ENCODE measurements at places on chromosomes 1 and 21.

- no peak for DNase-seq
Observed at GRCh38 chr1:236120721-236121153, 21.6 kb upstream of the GPR137B start.

- no peak for DNase-seq
Observed at GRCh38 chr1:36486093-36486438, 3.4 kb upstream of the CSF3R start.

GRCh38 chr1:42679364-42679983 is 2.7 kb upstream of the YBX1 start:
- DNase-seq = no peak

DNA sequence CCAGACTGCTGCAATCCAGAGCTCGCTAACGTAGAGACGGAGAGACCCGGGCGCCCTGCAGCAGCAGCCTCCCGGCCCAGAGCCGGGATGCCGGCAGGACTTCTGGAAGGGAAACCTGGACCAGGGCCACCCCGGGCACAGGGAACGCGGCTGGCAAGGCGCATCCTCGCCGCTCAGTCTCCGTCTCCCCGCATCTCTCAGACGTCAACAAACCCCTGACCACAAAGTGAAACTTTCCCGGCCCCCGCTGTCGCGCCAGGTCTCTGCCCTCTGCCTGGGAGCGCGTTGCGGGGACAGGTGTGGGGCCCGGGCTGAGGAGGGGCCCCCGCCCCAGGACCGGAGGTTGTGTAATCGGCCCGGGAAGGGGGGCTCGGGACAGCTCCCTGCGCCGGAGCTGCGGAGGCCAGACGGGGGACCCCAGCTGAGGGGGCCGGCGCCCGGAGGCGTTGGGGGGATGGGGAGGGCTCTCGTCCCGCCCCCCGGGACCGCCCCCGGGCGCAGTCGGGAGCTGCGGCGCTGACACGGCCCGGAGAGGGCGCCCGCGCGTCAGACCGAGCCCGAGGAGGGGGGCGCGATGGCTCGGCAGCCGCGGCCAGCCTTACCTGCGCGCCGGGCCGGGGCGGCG is 116.6 kb upstream of the HIVEP3 start:
- no peak for DNase-seq

GRCh38 chr1:50148142-50148923 is 39.6 kb downstream of the ELAVL4 start:
- no peak for DNase-seq

- no peak for DNase-seq
Observed at GRCh38 chr1:50699795-50700194, 260.3 kb downstream of the FAF1 start.

DNA sequence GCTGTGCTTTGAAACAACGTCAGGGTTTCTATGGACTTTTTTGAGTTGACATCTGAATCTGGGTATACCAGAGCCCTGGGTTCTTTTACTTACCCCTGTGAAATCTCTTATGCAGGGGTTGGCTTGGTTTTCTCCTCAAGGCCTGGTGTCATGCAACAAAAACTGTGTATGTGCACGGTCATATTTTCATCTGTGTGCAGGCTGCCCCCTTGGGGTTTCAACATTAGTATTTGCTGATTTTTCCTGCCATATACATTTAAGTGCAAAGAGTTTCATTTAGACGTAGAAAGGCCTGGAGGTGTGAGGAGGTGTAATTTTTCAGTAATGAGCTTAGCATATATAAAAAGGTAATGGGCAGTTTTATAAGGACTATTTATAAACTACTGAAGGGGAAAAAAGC is 22.0 kb upstream of the ZBTB18 start:
- DNase-seq = no peak

DNA sequence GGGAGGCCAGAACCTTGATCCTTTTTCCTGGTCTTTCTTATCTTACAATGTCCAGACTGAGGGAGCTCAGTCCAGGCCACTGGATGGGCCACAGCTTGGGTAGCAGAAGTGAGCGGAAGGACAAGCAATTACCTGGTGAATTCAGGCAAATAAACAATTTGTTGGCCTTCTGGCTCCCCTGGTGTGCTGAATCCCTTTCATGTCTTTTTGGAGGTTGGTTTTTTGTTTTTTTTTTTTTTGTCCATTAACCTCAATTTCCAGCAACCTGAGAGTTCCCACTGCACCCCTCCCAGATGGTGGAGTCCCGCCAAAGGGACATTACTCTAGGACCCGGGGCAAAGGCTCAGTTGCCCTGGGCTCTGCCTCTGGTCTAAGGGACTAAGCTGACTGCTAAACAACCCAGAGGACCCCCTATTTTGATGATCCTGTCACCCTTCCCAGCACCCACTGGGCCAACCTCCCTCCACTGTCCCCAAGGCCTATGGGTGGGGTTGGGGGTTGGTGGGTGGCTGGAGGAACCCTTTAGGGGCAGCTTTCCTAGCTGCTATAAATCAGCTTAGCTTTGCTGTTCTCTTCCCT is 85.5 kb downstream of the KCND3 start:
- DNase-seq = no peak

GRCh38 chr21:44052071-44052829 is 40.1 kb downstream of the TRAPPC10 start:
- no peak for DNase-seq

DNA sequence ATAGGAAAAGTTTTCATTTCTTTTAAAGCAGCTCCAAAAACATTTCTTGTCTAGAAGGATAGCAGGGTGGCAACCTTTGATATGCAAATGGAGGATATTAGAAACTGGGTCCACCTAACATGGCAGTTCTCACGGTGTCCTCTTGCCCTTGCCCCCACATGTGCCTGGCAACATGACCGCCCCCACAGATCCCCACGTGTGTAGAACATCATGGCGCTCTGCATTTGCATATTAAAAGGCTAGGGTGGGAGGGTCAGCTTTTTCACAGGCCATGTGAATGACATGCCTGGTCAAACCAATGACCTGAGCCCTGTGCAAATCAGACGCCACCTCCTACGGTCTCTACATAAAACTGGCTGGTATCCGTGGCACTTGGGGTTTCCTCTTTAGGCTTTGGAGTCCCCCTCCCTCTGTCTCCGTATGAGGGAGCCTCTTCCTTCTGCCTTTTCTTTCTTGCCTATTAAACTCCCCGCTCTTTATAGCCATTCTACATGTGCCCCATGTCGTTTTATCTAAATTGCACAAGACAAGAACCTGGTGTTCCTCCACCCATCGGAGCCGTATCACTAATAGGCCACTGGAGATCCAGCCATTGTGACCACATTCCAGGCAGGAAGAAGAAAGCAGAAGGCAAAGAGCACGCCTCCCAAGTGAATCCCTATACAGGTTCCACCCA is 71.3 kb downstream of the WDR4 start:
- DNase-seq = no peak

DNA sequence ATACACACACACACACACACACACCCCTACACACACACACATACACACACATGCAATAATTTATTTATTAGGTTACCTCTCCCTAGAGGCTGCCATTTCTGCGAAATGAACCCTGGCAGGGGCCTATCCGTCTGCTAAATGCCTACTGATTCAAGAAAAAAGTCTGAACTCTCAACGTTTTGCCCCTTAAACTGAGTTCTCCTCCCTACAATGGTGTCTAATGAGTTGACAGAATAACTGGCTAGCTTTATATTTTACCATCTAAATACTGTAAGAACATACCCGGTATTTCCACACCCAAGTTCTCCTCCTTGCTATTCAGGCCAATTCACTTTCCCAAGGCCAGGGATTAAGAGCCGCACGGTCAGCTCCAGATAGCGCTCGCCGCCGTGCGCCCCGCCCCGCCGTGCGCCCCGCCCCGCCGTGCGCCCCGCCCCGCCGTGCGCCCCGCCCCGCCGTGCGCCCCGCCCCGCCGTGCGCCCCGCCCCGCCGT is 339 bp upstream of the RNPC3 start:
- DNase-seq = peak; percentile 67

DNA sequence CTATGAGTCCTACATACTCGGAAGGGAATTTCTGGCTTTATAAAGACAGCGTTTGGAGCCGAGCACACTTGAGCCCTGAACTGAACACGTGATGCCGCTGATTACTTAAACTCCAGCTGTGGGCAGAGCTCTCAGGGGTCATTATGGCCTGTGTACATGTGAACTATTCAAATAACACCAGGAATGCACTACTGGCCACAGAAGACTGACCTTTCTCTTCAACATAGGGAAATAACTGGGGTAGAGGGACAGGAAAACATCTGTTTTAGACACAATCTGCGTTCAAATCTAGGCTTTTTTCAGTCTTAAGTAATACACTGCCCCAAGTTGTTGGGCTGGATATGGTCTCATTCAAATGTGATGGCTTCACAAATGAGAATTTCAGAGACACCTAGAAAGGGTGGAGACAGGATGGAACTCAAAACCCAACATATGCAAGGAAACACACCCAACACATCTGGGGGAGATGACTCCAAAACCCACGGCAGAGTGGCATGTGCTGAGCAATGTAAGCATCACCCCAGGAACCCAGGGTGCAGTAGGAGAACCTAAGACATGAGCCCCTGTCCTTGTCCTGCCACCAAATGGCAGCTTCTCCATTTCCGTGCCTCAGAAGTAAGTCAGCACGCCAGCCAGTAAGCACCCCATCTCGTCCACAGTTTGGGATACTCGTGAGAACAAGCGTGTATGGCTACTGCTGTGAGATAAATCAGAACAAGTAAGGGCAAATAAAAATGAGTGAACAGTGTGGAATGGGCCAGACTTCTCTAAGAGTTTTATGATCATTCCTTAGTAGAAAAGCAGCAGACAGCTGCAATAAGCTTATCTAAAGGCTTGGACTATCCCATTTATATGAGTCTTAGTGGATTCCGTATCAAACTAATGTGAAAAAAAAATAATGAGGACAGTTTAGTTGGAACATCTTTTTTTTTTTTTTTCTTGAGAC is 24.9 kb downstream of the NID1 start:
- DNase-seq = no peak

DNA sequence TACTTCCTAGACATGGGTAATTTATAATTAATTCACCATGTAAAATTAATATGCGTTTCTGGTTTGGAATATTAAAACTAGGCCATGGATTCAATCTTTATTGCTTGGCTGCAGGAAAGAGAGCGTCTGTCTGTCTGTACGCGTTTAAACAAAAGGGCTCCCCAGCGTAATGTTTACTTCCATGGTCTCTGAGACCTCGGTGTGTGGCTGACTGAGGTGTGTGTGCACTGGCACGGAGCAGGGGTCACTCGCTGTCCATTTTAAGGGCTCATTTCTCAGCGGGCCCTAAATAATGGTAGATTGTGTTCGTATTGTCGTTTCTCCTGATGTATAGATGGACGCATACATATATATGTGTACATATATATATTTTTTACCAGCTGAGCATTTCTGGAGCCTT is 119.6 kb downstream of the ATG4C start:
- no peak for DNase-seq

- no peak for DNase-seq
Observed at GRCh38 chr1:12596007-12596821, 21.8 kb downstream of the DHRS3 start.

DNA sequence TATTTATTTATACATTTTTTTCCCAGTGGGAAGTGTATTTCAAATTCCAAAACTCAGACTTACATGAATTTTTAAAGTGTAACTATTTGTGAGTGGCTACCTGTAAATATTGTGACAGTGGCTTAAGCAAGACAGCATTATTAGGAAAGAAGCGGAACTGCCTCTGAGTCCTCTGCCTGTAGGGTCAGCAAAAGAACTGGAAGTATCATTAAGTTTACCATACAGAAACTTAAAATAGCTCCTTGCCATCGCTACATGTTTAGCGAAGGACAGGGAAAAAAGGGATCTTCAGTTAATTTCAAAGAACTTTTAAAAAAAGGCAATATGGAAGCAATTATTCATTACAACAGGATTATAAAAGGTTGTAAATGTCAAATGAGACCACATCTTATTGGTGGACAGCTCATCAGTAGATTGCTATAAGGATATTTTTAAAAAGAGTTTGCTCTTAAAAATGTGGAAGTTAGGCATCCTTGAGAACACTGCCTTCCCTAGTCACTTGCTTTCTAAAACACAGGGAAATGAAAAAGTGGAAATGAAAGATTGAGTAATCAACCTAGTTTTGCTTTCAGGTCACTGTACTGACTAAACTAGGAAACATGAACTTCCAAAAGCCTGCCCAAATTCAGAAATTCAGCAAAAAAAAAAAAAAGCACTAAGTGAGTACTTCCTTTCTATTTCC is 39.2 kb downstream of the NSL1 start:
- no peak for DNase-seq

- peak; percentile 48 for DNase-seq
Observed at GRCh38 chr1:59976194-59977074, 49.9 kb upstream of the CYP2J2 start.

- no peak for DNase-seq
Observed at GRCh38 chr1:230029244-230029941, 37.6 kb upstream of the GALNT2 start.

DNA sequence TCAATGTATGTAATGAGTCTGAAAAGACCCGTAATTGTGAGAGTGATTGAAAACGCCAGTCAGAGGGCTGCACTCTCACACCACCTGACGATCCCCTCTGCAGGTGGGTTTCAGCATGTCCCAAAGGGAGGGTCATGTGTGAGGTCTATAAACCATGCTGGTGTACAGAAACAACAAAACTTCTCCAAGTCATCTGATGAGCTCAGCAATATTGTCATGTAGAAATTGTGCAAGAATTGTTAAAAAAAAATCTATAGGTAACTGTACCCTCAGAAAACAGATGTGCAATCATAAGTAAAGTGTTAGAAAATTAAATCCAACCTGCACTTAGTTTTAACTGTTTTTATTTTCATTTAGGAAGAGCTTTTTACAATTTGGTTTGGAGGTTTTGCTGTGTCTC is 152.5 kb downstream of the PCBP3 start:
- no peak for DNase-seq

DNA sequence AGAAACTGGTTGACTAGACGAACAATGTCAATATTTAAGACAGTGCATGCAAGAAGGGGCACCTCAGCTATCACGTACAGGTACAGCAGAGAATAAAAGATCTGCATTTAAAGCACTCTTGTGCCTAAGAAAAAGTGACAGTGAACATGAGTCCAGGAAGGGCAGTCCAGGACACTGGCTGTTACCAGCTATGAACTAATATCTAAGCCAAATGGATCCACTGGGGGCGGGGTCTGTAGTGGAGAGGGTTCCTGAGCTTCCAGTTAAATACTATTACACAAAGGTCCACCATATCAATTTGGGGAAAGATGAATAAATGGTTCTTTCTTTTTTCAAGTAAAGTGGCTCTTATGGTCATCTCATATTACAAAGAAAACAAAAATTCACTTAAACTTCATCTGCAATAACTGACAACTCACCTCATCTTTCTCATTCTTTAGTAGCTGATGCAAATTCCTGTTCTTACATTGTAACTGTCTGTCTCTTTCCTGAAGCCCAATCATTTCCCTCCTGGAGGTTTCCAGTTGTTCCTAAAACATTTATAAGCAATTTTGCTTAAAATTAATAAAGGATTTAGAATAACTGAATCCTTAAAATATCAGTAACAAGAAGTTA is 24.5 kb downstream of the SSX2IP start:
- DNase-seq = no peak
